ENCODE measurements at places on chromosomes 11 and 22. TPM values are rescaled to one million over a fixed set of nuclear protein-coding genes. Genes with fewer than 3 reads are reported as not detected.

DNA sequence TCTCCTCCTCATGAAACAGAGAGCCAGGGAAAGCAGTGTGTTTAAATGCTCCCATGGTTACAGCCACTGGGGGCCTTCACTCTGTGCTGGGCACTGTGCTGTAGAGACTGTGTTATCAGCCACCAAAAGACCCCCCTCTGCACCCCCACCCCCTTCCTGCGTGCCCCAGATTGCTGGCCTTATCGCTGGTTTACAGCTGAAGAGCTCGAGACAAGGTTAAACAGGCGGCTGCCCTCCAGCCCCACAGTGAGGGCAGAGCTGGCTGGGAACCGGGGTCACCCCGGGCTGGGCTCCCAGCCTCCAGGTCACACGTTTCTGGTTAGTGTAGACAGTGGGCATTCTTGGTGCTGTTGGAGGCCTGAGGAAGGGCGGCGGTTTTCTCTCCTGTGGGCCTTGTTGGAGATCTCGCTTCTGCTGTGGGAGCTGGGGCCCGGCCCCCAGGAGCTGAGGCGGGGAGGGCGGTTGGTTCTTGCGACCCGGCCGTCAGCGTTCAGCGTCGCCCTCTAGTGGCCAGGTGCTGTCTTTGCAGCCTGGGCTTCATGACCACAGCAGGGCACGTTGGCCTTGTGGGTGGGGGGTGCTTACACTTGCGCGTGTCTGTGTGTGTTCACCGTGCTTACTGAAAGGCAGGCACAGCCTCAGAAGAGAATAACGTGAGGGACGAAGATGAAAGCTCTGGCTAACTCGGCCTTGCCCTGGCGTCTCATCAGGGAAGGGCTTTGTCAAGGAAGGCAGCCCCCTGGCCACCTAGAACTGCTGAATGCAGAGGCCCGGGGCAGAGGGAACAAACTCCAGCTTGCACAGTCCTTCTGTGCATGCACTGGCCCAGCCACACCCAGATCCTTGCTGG lies 40.8 kb downstream of the TBC1D22A start:
- DNase-seq, result peak; percentile 52

DNA sequence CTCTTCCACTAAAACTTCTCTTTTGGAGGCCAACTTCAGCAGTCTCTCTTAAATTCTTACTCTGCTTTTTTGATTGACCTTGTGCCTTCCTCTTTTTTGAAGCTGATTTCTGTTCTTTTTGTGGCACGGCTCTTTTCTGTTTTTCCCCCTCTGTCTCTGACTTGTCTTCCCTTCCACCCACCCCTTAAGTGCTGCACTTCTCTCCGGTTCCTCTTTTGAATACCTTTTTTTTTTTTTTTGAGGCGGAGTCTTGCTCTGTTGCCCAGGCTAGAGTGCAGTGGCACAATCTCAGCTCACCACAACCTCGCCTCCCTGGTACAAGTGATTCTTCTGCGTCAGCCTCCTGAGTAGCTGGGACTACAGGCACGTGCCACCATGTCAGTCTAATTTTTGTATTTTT lies 211.9 kb downstream of the BLID start:
- no peak for DNase-seq

- DNase-seq, result no peak
These were observed 33.2 kb downstream of the ZNF195 start for GRCh38 chr11:3345736-3346135.

DNA sequence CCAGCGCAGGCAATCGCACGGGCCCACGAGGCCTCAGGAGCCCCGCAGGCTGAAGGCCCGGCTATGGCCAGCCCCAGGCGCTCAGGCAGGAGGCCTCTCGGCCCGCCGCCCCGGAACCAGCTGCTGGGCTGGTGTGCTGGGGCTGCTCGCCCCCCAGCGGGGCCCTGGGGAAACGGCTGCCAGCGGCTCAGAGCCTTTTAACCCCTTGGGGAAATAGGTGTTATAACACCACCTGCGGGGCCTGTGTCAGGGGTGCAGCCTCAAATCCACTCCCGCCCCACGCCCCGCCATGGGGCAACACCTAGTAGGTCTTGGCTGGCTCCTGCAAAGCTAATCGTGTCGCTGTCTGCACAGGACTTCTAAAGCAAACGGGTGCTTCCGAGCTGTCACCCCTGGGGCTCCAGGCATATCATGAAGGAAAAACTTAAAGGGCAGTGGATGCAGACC lies 237.4 kb downstream of the TTC28 start:
- peak; percentile 84 for DNase-seq

Gene MMP3
- 0.36 TPM for total RNA-seq
